A549 (cell line): ENCODE measurements at places on chromosomes 7 and 10. TPM values are rescaled to one million over a fixed set of nuclear protein-coding genes. Genes with fewer than 3 reads are reported as not detected.

C10orf105 gene
- not detected in 3 replicates for polyA plus RNA-seq

SPACDR gene
- 0.33 to 0.39 TPM (median 0.34 TPM) in 3 replicates for polyA plus RNA-seq

SPDYE16 gene
- polyA plus RNA-seq: not detected in 3 replicates

ZFAND2A gene
- polyA plus RNA-seq: 40.7 to 44.1 TPM (median 43.7 TPM) in 3 replicates

NPC1L1 gene
- 0.01 to 0.04 TPM (median 0.03 TPM) in 3 replicates for polyA plus RNA-seq

ADCY1 gene
- 1.3 to 1.7 TPM (median 1.4 TPM) in 3 replicates for polyA plus RNA-seq

ABCC2 gene
- 164 to 192 TPM (median 173 TPM) in 3 replicates for polyA plus RNA-seq

PPP1R3A gene
- polyA plus RNA-seq: not detected in 3 replicates

GDF10 gene
- 0.04 to 0.10 TPM (median 0.09 TPM) in 3 replicates for polyA plus RNA-seq

PWWP2B gene
- polyA plus RNA-seq: 6.6 to 7.3 TPM (median 7.0 TPM) in 3 replicates

MINDY4 gene
- 3.6 TPM in 3 replicates for polyA plus RNA-seq

C10orf67 gene
- polyA plus RNA-seq: 0.05 to 0.12 TPM (median 0.06 TPM) in 3 replicates

CNPY1 gene
- not detected in 3 replicates for polyA plus RNA-seq
